ENCODE measurements at places on chromosomes 11 and 22. TPM values are rescaled to one million over a fixed set of nuclear protein-coding genes. Genes with fewer than 3 reads are reported as not detected.

Gene TSKU
- not detected for total RNA-seq

Gene IL17RA
- 48.2 TPM for total RNA-seq

Gene MTMR3
- total RNA-seq: 64.4 TPM

Gene SCN4B
- total RNA-seq: not detected

Gene GAB4
- not detected for total RNA-seq

Gene CSTPP1
- 15.5 TPM for total RNA-seq

Gene WNT7B
- total RNA-seq: not detected

Gene NPAS4
- total RNA-seq: not detected

Gene TRIM49
- not detected for total RNA-seq

Gene MADD
- 179 TPM for total RNA-seq

Gene JOSD1
- total RNA-seq: 205 TPM

Gene LRP4
- total RNA-seq: 0.05 TPM

Gene VPREB1
- not detected for total RNA-seq

Gene POU2AF2
- not detected for total RNA-seq

Gene CYTH4
- total RNA-seq: 153 TPM

Gene KCTD21
- total RNA-seq: 3.8 TPM

Gene DEPDC7
- 0.64 TPM for total RNA-seq

All from CD4-positive, CD25-positive, alpha-beta regulatory T cell (primary cell).